ENCODE measurements at places on chromosomes 11 and 22.

DNA sequence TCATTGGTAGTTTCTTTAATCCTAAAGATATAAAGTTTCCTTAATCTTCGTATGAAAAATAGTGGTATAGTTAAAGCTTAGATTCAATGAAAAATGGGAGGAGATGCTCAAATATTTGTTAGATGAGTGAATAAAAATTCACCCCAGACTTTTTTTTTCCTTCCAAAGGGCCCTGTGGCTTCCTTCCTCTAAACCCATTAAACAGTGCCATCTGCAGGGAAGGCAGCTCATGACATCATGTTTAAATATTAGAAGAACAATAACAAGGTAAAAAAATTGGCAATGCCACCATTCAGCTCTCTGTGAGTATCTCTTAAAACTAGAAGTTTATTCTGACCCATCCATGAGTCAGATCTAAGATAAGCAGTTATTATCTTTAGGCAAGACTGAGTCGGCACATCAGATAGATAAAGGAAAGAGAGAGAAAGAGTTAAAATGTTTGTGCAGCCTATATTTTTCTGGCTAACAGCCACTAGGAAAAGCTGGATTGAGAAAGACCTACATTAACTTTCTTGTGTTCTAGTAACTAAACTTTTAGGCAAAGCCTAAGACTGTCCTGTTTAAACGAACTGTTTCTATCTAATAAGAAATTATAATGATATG, 19.1 kb upstream of the OOSP1 start:
- no peak for DNase-seq

DNA sequence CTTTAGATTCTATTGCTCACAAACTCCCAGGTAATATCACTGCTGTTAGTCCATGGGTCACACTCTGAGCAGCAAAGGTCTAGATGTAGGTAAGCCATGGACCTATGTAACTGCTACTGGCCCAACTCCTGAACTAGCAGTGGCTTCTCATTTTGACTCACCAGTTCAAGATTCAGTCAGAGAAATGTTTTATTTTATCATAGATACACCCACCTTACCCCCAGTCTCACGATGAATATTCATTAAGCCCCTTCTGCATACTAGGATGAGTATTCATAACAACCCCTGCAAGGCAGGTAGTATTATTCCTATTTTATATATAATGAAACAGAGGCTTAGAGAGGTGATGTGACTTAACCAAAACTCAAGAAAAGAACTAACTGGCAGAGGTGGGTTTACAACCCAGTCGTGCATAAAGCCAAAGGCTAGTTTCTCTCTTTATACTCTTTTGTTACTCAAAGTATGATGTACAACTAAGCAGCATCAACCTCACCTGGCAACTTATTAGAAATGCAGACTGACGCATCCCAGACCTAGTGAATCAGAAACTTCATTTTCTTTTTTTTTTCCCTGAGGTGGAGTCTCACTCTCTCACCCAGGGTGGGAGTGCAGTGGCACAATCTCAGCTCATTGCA, 957.6 kb upstream of the CCDC90B start:
- no peak for DNase-seq

- no peak for DNase-seq
Observed at GRCh38 chr11:36398231-36398953, 102.3 kb downstream of the PRR5L start.

DNA sequence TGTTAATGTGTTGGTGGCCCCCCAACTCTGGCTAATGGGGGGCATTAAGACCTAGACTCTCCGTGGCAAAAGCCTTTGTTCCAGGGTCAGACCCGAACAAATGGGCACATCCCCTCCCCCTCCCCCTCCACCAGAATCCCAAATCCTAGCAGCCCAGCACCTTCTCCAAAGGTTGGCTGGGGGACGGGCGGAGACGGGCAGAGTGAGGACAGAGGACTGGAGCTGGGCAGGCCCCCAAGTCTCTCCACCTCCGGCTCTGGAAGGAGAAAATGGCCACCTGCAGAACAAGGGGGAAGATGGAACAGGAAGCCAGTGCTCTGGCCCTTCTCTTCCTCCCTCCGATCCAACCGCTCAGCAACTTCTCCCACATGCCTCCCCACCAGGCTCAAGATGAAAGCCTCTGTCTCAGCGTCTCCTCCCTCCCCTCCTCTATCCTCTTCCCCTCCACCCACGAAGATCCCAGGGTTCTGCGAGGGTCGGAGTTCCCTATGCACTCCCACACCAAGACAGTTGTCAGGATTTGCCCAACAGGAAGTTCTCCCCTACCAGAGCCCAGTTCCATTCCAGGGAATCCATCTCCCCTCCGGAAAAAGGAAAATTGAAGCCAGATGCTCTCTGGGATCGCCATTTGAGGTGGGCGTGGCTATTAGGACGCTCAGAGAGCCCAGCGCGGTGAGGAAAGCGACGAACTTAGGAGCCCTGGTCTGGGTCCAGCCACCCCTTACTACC, 20.1 kb downstream of the ADA2 start:
- no peak for DNase-seq
